ENCODE measurements at places on chromosomes 2 and 18. TPM values are rescaled to one million over a fixed set of nuclear protein-coding genes. Genes with fewer than 3 reads are reported as not detected.
A peak's percentile ranks its signal among the peaks of the same experiment; 100 is the strongest.

DNA sequence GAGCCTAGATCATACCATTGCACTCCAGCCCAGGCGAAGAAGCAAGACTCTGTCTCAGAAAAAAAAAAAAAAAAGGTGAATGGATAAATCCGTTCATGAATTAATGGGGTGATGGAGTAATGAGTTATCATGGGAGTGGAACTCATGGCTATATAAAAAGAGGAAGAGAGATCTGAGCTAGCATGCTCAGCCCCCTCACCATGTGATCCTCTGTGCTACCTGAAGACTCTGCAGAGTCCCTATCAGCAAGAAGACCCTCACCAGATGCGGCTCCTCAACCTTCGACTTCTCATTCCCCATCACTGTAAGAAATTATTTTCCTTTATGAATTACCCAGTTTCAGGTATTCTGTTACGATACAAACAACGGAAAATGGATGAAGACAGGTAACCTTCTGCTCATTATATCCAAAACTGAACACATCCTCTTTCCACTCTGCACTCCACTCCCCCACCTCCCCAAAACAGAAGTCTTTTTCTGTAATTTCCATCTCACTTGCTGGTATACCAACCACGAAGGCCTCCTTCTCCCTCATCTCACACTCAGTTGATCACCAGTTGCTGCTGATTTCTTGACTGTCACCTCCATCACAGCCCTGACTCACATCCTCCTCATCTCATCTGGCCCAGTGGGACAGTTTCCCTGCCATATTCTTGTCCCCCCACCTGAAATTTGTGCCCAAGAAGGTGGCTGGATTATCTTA, 8.8 kb downstream of the RETREG2 start:
- no peaks in the 10 kb centered on the region for H3K4me1 ChIP-seq
- peaks cover 7% of the 10 kb centered on the region for H3K36me3 ChIP-seq
- H3K27ac ChIP-seq, result no peak overlapping the region
- no peak overlapping the region for H3K4me3 ChIP-seq

DNA sequence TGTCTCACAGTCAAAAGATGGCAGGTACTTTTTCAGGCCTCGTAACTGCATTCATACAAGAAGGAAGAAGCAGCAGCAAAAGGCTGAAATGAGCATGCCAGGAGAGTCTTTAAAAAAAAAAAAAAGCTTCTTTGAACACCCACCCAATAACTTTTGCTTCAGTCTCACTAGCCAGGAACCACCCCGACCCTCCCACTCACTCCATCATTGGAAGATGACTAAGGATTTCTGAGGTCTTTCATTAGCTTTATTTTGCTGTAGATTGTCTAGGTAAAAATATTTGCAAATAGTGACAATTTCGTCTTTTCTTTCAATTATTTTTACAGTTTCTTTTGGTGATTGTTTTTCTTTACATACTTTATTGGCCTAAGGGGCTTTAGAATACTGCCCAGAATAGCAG, 37.9 kb downstream of the RBBP8 start:
- H3K27me3 ChIP-seq, result no peaks in the 10 kb centered on the region
- no peaks in the 10 kb centered on the region for H3K4me1 ChIP-seq
- H3K4me3 ChIP-seq, result no peak overlapping the region
- H3K36me3 ChIP-seq, result no peaks in the 10 kb centered on the region
- no peak for DNase-seq

DNA sequence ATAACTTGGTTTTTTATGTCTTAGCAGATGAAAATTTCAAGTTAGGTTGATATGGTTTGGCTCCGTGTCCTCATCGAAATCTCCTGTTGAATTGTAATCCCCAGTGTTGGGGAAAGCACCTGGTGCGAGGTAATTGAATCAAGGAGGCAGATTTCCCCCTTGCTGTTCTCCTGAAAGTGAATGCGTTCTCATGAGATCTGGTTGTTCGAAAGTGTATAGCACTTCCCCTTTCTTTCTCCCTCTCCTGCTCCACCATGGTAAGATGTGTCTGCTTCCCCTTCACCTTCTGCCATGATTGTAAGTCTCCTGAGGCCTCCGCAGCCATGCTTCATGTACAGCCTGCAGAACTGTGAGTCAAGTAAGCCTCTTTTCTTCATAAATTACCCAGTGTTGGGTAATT, 242.1 kb upstream of the TNP1 start:
- no peaks in the 10 kb centered on the region for H3K36me3 ChIP-seq
- no peak overlapping the region for H3K27ac ChIP-seq
- DNase-seq, result no peak

DNA sequence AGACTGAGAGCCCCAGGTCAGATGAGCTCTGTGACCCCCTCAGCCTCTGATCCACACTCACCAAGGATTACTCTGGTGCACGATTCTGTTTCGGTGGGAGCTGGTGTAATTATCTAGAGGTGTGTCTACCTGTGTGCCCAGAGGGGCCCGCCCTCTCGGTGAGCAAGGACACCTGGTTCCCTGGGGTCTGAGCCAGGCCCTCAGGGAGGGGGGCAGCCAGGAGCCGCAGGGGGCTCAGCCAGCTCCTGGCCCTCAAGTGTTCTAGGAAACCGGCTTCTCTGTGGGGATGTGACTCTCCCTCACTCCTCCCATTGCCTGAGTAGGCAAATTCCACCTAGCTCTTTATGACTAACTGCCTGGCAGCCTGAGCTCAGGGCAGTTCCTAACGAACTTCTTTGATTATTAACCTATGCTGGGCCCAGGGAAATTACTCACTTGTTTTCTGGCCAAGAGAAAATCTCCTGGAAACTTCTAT, 17.4 kb downstream of the AGAP1 start:
- H3K27me3 ChIP-seq, result no peaks in the 10 kb centered on the region
- H3K27ac ChIP-seq, result peak overlapping the region; percentile 93
- H3K36me3 ChIP-seq, result no peaks in the 10 kb centered on the region
- H3K4me1 ChIP-seq, result peaks cover 24% of the 10 kb centered on the region
- no peak overlapping the region for H3K4me3 ChIP-seq

DNA sequence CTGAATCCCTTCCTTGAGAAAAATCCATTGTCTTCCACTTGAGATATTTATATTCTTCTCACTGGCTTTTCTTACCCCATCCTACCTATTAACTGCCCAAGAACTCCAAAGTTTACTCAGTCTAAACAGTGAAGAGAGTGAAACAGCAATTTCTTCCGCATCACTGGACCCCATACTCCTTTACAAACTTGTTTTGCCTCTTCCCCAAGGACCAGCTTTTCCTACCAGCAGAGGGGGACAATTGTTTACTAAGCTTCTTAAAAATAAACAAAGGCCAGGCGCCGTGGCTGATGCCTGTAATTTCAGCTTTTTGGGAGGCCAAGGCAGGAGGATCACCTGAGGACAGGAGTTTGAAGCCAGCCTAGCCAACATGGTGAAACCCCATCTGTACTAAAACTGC, 52.0 kb downstream of the LRATD1 start:
- H3K36me3 ChIP-seq, result no peaks in the 10 kb centered on the region
- no peaks in the 10 kb centered on the region for H3K4me1 ChIP-seq
- H3K4me3 ChIP-seq, result no peak overlapping the region
- no peak overlapping the region for H3K27ac ChIP-seq
- DNase-seq, result no peak
- H3K27me3 ChIP-seq, result no peaks in the 10 kb centered on the region

- no peaks in the 10 kb centered on the region for H3K36me3 ChIP-seq
- H3K27ac ChIP-seq, result no peak overlapping the region
- H3K4me3 ChIP-seq, result no peak overlapping the region
Measured at GRCh38 chr2:205259121-205259520, 423.2 kb upstream of the NRP2 start.

GRCh38 chr2:108805782-108806181, 19.2 kb downstream of the CCDC138 start:
- no peaks in the 10 kb centered on the region for H3K36me3 ChIP-seq
- no peaks in the 10 kb centered on the region for H3K27me3 ChIP-seq
- no peak for DNase-seq
- H3K4me3 ChIP-seq, result no peak overlapping the region

EFHD1 gene
- total RNA-seq, result 3.4 TPM

COLEC11 gene
- total RNA-seq, result 0.80 TPM

DUSP2 gene
- total RNA-seq, result 5.1 TPM

IL1R1 gene
- 23.9 TPM for total RNA-seq
